T-helper 9 cell (primary cell): ENCODE measurements at places on chromosomes 2 and 18.

DNA sequence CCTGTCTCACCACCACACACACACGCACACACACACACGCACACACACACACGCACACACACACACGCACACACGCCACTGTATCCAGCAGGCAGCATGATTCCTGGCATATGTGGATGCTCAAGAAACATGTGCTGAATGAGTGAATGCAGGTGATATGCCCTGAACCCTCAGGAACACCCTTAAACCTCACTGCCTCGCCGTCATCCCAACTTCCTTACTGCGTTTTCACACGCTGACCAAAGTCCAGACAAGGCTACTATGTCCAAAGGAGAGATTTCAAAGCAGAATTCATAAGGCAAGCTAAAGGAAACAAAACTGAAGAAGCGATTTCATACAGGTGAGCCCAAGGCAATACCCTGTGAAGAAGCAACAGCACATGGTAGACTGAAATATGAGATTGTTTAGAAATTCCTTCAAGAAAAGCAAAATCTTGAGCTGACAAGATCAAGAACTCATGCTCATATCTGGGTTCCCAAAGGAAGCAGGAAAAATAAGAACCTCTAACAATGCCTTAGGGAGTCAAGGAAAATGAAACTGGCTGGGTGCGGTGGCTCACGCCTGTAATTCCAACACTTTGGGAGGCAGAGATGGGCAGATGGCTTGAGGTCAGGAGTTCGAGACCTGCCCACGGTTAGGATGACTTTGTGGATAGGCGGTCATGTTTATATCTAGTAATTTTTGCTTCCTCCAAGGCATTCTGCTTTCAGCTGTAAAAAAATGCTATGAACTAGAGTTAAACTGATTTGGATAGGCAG, 69.1 kb downstream of the TNFRSF11A start:
- no peak for DNase-seq

GRCh38 chr2:33528441-33528950, 52.0 kb downstream of the RASGRP3 start:
- DNase-seq: no peak

DNA sequence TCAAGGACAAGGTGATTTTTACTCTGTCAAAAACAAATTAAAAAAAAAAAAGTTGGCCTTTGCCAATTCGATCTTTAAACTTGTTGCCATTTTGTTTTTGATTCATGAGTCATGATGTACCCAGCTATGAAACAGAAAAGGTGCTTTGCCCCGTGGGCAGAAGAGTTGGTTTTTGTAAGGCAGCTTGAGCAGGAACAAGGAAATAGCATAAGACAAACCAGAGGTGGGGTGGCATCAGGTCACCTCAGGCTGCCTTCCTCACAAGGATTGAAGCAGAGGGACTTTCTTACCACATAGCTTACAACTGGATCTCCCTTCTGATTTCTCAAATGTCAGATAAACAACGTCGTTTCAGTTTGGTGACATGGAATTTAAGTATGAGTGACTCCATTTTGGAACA, 123.8 kb downstream of the ARL4C start:
- DNase-seq: no peak

DNA sequence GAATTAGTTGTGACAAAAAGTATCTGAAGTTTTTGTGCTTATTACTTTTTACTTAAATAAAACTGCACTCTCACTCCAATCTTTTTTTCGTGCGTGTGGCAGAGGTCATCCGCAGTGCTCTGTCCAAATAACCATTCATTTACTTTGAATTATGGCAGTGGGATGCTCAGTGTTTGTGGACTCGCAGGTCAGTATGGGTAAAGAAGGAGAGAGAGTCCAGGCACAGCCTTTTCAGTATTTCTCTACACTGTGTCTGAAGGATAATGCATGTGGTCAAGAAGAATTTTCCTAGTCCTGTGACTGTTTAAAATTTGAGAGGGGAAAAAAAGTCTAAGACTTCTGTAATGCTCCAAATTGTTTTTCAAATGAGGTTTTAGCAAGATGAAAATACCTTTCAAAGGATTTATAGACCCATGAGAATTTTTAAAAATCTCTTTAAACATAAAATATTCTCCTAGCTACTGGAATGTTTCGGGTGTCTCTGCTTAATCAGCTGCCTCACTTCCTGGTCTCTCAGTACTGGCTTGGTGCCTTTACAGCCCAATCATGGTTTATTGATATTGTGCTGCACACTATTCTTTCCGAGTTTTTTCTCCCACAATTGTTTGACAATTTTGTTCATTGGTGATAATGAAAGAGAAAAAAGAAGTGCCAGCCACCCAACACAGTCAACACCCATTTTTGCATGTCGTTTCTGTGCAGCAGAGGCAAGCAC, 453.2 kb downstream of the PTPRM start:
- DNase-seq: no peak

GRCh38 chr2:172105471-172106107, 2.9 kb upstream of the DLX2 start:
- no peak for DNase-seq

- no peak for DNase-seq
These were observed 52.1 kb downstream of the NEMP2 start for GRCh38 chr2:190482451-190482850.

DNA sequence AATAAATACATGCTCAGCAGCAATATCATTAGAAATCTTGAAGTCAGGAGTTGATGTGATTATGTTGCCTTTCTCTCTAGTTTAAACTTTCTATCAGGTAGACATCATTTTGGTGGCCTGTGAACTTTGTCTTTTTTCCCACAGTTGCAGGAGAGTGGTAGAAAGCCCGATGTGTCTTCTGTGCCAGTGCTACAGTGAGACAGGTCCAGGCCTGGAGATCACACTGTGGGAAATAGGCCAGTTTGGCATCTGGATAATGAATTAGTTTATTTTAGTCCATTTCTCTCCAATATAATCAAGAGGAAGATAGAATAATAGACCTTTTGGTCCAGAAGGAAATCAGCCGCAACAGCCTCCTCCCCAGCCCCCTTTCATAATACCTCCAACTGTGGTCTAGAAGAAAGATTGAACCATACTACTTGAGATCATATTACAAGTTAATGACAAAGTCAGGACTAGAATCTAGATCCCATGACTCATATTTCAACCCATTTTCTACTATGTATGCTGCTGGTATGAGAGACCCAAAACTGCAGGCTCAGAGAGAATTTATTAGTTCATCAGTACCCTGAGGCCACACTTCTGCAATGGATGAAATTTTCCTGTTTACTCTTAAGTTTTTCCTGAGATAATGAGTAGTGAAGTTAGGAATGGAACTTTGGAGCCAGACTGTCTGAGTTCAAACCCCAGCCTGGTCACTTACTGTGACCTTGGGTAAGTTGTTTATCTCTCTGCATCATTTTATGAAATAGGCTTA, 20.6 kb downstream of the KCMF1 start:
- DNase-seq: no peak

- DNase-seq: no peak
These were observed 13.8 kb downstream of the MLPH start for GRCh38 chr2:237500681-237501424.

DNA sequence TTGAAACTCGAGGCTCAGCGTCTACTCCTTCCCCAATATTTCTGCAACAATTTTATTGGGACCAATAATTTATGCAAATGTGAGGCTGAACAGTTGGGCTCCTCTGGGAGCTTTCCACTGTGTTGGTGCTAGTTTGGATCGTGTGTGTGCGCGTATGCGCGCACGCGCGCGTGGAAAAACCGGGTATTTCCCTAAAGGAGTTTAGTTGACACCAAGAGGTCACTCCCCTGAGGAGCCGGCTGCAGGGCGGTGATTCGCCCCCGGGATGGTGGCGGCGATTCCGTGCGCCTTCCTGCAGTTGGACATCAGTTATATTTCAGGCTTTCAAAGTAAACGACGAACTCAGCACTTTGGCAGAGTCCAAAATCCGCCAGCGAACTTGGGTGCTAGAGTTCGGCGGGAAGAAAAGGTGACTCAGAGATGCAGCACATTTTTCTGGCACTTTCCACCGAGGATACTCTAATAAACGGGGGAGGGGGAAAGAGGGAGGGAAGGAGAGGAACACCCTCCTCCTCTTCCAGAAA, 186.5 kb upstream of the FANCL start:
- DNase-seq: no peak

DNA sequence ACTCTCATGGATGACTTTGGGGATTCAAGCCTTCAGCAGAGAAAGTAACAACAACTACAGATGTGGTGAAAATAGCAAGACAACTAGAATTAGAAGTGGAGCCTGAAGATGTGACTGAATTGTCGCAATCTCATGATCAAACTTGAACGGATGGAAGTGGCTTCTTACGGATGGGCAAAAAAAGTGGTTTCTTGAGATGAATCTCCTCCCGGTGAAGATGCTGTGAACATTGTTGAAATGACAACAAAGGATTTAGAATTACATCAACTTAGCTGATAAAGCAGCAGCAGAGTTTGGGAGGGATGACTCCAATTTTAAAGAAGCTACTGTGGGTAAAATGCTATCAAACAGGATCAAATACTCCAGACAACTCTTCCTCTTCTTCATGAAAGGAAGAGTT, 43.1 kb downstream of the AAK1 start:
- no peak for DNase-seq

DNA sequence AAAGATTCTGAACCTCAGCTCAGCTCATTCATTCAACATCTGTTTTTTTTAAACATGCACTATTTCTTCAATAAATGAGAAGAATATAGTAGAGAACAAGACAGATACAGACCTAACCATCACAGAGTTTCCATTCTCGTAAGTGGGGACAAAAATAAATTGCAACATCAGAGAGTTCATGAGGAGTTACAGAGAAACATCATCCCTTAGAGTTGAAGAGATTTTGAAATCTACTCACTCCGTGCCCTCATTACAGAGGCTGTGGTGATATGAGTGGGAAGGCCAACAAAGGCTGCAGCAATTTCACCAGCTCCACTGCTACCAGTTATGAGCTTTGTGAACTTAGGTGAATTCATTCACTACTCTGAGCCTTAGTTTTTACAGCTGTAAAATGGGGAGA, 399.3 kb downstream of the BCL11A start:
- DNase-seq: no peak

- no peak for DNase-seq
These were observed 141.5 kb upstream of the SP5 start for GRCh38 chr2:170573671-170574070.

GRCh38 chr2:16726147-16726546, 60.5 kb upstream of the CYRIA start:
- DNase-seq: no peak

- DNase-seq: no peak
These were observed 33.1 kb downstream of the C18orf54 start for GRCh38 chr18:54390838-54391237.

- DNase-seq: no peak
These were observed 397.9 kb upstream of the HNMT start for GRCh38 chr2:137566387-137566786.

DNA sequence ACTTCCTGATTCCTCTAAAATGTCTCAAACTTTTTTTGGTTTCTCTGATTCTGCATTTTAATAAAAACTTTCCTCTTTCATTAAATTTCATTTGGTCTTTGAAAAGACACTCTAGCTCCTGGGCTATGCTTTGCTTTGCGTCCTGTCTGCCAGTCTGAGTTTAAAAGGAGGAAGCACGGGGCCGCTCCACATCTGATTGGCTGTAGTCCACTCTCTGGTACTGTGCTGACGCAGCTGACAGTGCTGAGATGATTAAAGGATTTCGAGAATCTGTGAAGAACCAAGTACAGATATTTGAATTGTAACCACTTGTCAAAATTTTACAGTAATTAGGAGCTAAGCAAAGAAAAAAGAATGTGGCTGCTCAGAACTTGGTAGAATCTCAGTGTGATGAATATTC, 199.6 kb upstream of the HNMT start:
- no peak for DNase-seq

DNA sequence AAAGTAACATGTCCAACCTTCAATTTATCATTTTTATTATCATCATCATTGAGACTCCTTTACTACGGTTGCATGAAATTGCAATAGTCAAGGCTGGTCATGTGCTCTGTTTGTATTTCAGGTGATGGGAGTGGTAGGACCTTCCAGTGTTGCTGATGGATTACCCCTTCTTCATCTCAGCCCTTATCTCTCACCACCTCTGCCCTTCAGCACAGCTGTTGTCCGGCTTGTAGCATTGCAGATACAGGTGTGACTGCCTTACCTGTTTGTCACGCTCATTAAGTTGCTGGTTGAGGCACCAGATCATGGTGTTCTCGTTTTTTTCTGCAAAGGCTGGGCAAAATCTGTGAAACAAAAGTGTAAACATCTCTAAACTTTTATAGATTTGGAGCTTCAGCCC, 31.7 kb upstream of the RPE start:
- no peak for DNase-seq

DNA sequence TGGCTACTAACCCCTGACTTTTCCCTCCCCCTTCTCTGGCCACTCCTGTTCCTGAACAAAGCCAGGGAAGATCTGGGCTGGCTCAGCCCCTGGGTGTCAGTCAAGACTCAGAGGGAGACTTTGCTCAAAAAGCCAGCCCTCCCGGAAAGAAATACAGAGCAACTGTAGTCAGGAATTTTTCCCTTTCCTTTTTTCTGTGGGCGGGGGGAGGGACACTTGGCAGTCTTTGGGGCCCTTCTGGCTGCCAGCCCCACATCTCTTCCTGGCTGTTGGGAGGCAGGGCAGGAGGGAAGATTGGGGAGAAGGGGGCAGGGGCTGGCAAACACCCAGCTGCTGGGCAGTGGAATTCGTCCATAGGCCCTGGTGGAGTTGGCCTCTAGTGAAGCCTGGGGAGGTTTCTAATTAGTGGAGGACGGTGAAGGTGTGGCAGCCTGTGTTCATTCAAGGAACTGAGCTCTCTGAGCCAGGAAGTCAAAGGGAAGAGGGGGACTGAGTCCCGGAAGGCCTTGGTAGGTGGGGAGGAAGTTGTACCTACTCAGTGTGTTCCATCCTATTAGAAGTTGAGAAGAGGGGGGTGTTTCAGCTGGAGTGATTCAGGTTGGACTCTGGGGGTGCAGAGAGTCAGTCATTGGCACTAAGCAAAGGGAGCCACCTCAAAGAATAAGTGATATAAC, 10.9 kb downstream of the IGFBP2 start:
- no peak for DNase-seq

DNA sequence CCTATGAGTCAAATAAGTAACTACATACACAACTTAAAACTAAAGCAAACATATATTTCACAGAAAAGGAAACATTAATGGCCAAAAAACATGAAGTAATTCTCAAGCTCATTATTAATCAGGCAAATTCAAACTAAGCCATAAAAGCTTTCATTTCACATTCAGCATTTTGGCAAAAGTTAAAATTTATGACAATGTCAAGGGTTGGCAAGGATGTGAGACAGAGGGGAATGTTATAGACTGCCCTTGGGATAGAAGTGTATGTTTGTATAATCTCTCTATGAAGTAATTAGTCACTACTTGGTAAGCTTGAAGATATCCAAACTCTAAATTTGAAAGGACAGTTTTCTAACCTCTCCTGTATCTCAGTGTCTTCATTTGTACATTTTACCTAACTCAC, 539.4 kb downstream of the RIT2 start:
- no peak for DNase-seq

DNA sequence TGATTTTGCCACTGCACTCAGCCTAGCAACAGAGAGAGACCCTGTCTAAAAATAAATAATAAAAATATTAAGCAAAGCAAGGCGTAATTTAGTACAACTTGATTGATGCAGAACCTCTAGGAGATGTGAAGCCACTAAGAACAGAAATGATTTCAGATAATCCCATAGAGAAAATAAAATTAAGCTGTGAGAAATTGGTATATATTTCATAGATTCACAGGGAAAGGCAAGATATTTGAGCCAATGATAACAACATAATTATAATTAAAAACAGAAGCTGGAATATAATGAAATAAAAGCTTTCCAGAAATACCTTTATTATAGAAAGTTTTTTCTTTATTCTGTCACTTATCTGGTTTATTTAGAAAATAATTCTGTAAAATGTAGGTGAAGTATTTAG, 88.9 kb upstream of the GULP1 start:
- DNase-seq: no peak
